ENCODE measurements at places on chromosomes 1 and 21. TPM values are rescaled to one million over a fixed set of nuclear protein-coding genes. Genes with fewer than 3 reads are reported as not detected.

DNA sequence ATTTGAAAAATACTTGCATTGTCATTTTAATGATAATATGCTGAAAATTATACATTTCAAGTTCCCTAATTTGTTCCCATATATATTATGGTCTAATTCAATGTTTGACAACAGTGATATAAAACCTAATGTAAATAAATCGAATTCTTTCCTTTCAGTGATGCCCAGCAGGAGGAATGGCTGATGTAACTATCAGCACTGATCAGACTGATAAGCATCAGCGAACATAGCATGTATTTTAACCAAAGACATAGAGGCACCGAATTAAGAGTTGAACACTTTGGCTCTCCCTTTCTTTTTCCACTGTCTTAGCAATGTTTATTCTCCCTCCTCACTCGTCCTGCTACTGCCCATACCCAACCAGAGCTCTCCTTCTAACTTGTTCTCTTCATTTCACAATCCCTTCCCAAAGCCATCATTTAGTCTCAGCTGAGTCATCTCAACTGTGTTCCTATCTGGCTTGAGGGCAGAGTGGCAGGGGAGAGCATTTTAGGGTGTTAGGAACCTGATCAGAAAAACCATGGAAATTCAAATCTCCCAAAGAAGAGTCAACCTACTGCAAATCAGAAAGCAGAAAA, 58.8 kb upstream of the C1orf115 start:
- DNase-seq = no peak

DNA sequence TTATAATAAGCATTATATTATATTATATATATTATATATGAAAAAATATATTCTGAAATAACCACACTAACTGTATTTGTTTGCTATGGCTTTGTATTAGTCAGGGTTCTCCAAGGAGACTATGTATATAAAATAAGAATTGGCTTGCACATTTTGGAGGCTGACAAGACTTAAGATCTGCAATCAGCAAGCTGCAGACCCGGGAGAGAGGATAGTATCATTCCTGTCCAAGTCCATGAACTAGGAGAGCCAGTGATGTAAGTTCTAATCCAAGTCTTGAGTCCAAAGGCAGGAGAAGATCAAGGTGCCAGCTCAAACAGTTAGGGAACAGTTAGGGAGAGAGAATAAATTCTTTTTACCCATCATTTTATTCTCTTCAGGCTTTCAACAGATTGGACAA, 639.5 kb downstream of the PLPP3 start:
- DNase-seq = no peak

GRCh38 chr1:72845381-72845780, 563.0 kb upstream of the NEGR1 start:
- peak; percentile 67 for DNase-seq

DNA sequence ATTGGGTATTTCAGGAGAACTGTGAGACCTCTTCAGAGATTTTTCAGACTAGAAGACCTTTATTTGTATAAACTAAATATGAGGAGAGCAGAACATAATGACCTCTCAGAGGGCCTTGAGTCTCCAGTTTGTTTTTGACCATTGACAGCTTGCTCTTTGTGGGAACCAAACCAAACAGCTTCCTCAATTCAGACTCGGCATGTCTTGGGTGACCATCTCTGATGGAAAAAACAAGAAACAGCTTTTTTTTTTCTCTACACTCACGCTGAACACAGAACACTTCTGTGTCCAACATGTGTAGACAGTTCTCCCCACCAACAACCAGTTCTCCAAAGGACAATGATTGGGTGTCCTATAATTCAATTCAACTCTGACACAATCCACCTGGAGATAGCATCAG, 11.5 kb downstream of the ATP1A4 start:
- no peak for DNase-seq

DNA sequence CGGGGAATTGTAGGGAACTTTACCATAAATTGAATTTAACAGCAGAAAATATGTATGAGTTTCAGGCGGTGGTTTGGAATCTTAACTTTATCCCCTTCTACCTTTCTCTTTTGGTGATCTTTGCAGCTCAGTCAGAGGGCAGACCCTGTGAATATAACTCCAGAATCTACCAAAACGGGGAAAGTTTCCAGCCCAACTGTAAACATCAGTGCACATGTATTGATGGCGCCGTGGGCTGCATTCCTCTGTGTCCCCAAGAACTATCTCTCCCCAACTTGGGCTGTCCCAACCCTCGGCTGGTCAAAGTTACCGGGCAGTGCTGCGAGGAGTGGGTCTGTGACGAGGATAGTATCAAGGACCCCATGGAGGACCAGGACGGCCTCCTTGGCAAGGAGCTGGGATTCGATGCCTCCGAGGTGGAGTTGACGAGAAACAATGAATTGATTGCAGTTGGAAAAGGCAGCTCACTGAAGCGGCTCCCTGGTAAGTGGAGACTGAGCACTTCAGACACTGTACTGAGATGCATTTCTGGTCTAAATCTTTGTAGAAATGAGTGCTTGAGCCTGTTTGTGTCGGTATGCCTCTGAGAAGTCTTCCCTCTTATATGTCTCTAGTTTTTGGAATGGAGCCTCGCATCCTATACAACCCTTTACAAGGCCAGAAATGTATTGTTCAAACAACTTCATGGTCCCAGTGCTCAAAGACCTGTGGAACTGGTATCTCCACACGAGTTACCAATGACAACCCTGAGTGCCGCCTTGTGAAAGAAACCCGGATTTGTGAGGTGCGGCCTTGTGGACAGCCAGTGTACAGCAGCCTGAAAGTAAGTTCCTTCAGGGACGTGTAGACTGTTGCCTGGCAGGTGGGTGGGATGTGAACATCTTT, 1.5 kb downstream of the CCN1 start:
- DNase-seq = peak; percentile 64

DTL gene
- 70.1 TPM for total RNA-seq

HENMT1 gene
- 6.6 TPM for total RNA-seq

- no peak for DNase-seq
These were observed 217.9 kb downstream of the CTH start for GRCh38 chr1:70628973-70629372.

DNA sequence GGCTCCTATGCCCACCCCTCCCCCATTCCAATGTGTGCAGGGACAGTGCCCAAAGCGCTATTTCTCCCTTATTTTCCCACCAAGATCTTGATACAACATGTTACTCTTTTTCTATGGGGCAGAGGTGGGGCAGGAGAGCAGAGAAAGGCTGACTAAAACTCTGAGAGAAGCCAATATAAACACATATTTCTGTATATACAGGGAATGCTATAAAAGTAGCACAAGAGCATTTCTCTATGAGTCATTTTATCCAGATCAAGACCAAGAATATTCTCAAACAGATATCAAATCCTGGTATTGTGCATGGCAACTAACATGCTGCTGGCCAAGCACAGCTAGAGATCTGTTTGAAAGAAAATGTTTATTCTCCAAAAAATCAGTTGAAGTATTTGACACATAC, 7.3 kb downstream of the WDR26 start:
- DNase-seq = no peak

Data from H9 (cell line).